ENCODE measurements at places on chromosomes 4 and X. TPM values are rescaled to one million over a fixed set of nuclear protein-coding genes. Genes with fewer than 3 reads are reported as not detected.
A peak's percentile ranks its signal among the peaks of the same experiment; 100 is the strongest.

Gene SPIN3
- total RNA-seq: 3.6 TPM

Gene DRD5
- total RNA-seq: not detected

Gene HSD17B13
- 0.15 TPM for total RNA-seq

Gene MID1
- 5.9 TPM for total RNA-seq

- DNase-seq: no peak
Measured at GRCh38 chr4:98113012-98113411, 30.3 kb downstream of the STPG2 start.

- no peak for DNase-seq
Measured at GRCh38 chr4:109821185-109821584, 5.6 kb downstream of the GAR1 start.

- no peak for DNase-seq
Measured at GRCh38 chrX:112211459-112211858, 128.9 kb upstream of the TRPC5 start.

GRCh38 chr4:14428125-14428524 is 574.2 kb upstream of the CPEB2 start:
- DNase-seq: no peak

GRCh38 chr4:25104591-25104990 is 55.7 kb downstream of the SEPSECS start:
- DNase-seq: no peak

- peak; percentile 48 for DNase-seq
Measured at GRCh38 chrX:135931644-135932487, 38.4 kb downstream of the SAGE1 start.
